KG1 (cell line): ENCODE measurements at places on chromosomes 5 and 9.

DNA sequence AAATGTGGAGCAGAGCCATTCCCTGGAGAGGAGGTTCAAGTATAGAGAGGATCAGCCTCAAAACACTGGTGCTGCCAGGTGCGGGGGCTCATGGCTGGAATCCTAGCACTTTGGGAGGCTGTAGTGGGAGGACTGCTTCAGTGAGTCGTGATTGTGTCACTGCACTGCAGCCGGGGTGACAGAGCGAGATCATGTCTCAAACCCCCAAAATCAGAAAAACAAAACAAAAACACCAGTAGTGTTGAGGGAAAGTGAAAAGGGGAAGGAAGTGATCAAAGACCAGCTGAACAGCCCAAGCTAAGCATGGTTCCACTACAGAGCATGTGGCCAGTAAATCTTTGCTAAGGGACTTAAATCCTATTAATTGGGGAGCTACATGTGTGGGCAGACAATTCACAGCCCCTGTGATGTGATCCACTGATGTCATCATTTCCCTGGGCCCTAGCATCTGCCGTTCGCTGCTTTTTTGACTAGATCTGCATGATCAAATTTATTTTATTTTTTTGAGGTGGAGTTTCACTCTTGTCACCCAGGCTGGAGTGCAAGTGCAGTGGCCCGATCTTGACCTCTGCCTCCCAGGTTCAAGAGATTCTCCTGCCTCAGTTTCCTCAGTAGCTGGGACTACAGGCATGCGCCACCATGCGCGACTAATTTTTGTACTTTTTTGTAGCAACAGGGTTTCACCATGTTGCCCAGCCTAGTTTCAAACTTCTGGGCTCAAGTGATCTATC, 2.7 kb upstream of the PCBD2 start:
- DNase-seq = no peak

DNA sequence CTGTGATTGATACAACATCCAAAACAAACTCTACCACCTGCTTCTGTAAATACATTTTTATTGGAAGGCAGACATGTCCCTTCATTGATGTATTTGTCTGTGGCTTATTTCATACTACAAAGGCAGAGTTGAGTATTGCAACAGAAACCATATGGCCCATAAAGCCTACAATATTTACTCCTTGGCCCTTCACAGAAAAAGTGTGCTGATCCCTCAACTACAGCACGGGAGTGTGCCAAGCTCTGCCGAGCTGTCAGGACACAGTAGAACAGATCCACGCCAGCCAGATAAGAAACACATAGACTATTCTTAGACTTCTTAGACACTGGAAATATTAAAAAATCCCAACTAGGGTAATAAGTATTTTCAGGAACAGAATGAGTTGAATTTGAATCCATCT, 13.2 kb downstream of the TICAM2 start:
- DNase-seq = no peak

DNA sequence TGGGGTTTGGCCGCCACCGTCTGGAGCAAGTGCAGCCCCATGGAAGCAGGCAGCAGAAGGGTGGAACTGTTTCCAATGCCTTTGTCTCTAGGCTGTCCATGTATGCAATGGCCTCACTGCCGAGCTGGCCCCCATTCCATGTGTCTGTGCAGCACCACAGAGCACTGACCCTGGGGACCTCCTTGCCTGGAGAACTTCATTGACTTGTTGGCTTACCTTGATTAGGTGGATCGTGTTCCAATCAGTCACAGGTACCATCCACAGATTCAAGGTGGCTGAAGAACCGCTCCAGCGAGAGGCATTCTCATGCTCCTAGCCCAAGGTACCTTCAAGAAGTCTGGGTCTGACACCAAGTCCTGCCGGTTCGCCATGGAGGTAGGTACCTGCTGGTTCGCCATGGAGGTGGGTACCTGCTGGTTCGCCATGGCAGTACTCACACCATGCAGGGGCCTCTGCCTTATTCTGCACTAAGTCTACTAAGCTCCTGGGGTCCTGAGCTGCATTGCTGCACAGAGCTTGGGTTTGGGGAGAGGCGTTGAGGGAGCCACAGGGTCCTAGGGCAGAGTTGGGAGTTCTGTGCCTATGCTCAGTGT, 358.3 kb upstream of the IRX1 start:
- DNase-seq = no peak

DNA sequence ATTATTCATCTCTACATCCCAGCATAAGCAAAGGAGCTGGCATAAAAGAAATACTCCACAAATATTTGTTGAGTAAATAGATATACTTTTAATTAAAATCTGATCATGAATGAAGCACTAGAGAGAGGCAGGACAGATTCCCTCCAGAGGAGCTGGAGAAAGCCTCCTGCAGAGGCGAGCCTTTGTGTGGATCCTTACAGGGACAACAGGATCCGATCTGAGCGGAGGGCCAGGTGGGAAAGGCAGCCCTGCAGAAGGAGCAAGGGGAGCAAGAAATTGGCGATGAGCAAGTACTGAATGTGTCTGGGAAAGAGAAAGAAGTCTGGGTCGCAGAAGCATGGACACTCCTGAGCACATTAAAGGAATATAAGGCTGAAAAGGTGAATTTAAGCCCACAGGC, 69.4 kb downstream of the EBF1 start:
- DNase-seq = no peak

DNA sequence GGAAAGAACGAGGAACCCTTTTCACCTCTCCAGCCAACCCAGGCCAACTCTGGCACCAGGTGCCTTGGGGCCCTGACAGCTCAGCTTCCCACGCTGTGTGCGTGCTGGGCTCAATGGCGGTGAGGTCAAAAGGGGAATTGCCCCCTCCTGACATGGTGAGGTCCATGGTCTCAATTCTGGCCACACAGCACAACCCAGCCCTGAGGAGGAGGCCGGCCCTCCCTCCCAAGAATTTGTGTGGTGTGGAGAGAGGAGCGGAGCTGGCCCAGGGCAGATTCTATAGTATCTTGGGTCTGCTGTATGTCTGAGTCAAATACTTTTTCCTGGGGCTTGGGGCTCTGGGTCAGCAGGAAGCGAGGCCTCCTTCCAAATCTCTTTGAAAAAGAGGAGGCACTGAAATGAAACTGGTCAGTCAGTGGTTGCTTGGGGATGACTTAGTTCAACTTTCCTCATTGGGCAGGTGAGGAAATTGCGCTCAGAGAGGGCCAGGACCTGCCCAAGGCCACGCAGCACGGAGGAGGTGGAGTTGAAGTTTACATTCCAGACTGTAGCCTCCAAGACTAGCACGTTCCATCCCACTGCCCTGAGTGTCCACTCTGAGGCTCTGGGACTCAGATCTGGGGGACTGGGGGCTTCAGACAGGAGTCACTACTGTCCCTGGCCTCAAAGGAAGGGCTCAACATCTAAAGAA, 15.6 kb downstream of the COL27A1 start:
- no peak for DNase-seq

- DNase-seq = no peak
Measured at GRCh38 chr9:78038620-78039300, 7.1 kb upstream of the GNAQ start.

DNA sequence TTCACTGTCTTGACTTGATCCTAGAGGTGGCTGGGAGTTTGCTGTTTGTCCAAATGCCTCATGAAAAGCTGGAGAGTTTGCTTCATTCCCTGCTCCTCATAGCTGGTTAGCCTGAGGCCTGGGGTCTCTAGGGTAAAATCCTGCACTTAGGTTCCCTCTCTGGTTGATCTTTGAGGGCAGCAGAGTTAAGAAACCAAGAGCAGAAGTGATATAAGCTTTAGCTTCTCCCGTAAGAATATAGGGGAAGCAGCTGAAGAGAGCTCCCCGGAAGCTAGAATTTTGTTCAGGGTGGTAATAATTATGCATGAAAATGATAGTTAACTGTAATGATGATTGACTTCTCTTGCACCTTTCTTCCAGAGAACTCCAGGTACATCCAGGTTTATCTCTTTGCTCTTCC, 1.4 kb downstream of the FAM53C start:
- DNase-seq = no peak

- no peak for DNase-seq
Measured at GRCh38 chr9:109307380-109308240, 13.2 kb downstream of the EPB41L4B start.

- no peak for DNase-seq
Measured at GRCh38 chr5:162995568-162995967, 441.8 kb upstream of the CCNG1 start.

DNA sequence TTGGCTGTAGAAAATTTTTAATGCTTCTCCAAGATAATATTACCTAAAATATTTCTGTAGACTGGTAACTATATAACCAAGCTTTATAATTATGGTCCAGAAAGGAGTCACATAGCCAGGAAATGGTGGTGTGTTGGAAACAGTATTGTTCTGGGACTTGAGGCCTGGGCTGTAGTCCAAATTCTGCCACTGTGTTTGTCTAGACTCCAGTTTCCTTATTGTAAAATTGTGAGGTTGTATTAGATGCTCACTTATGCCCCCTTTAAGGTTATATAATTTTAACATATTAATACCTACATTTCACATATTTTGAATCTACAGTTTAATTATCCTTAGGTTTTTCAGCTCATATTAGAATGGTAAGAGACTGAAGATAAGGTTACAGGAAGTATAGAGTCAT, 42.4 kb downstream of the STX17 start:
- DNase-seq = no peak

- no peak for DNase-seq
Measured at GRCh38 chr5:128201065-128201926, 117.7 kb downstream of the SLC12A2 start.

DNA sequence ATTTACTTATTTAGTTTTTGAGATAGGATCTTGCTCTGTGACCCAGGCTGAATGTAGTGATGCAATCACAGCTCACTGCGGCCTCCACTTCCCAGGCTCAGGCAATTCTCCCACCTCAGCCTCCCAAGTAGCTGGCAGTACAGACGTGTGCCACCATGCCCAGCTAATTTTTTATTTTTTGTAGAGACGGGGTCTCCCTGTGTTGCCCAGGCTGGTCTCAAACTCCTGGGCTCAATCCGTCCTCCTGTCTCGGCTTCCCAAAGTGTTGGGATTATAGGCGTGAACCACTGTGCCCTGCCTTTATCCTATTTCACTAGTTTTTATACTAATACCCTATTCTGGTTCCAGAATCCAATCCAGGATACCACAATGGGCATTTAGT, 6.8 kb downstream of the RPS14 start:
- no peak for DNase-seq
